SK-N-MC (cell line): ENCODE measurements at places on chromosomes 6 and 20.

DNA sequence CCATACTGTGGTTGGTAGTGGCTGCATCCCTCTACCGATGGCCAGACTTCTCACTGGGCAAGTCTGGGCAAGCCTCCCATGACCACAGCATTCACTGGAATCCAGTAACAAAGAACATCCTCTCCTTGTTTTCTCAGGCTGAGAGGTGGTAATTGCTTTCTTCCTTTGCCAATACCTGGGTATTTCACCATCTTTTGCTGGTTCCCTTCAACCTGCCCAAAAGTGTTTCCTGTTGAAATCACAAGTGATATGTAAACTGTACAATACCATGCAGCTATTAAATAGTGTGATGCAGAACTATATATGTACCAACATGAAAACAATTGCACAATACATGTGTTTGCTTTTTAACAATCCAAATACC, at the start of gene PTCHD4:
Gene PTCHD4 (minus strand): TSS at position 55 of the 364 bp plus-strand sequence. CDS start 42,240 bp downstream, outside the sequence.
- no peak for DNase-seq

- no peak for DNase-seq
Observed at GRCh38 chr6:23031986-23032385, 462.6 kb downstream of the HDGFL1 start.

- no peak for DNase-seq
Observed at GRCh38 chr6:56716229-56716628, 73.5 kb upstream of the DST start.

GRCh38 chr20:53961527-53961926, 108.9 kb downstream of the BCAS1 start:
- no peak for DNase-seq

- DNase-seq, result no peak
Observed at GRCh38 chr20:25544311-25544710, 41.0 kb downstream of the NINL start.

DNA sequence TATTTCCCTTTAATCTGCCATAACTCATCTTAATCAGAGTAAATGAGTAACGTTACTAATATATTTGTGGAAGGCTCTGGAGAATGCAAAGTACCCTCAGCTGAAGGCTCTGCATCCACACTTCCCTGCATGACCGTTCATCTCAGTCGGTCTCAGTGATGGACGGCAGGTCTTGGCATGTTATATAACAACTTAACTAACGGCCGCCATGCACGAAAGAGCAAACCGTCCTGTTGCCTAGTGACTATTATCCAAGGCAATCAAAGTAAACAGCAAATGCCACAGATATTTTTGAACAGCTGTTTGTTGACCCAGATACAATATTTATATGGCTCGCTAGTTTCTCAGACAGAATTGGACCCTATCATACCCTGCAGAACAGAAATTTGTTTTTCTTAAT, 194.9 kb upstream of the SMLR1 start:
- DNase-seq, result no peak

GRCh38 chr20:58399926-58400325, 10.9 kb downstream of the VAPB start:
- DNase-seq, result no peak

- DNase-seq, result no peak
Observed at GRCh38 chr6:17013701-17014100, 88.1 kb upstream of the STMND1 start.

DNA sequence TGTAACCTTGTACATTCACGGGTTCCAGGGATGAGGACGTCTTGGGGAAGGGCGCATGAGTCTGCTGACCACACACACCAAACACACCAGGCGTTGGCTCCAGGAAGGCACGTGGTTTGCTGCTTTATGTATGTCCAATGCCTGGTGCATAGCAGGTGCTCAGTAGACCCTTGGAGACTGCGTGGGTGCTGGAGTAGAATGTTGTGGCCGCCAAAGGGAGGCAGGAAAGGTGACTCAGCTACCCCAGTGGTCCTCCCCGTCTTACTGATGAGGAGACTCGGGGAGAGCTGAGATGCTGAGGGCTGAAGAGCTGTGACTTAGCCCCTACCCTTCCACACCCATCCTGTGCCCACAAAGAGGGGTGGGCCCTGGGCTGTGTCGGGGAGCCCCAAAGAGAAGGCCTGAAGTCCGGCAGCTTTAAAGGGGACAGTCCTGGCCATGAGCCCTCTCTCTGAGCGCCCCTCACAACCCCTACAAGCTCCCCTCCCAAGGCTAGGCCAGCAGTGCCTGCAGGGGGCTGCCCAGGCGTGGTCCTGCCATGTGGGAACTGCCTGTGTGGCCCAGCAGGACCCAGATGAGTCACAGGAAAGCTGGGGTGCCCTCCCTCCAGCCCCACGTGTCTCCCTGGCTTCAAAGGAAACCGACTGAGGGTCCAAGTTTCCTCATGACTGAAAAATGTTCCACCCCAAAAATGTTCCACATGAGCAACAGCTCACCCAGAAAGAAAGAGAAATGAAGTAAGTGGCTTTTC, 28.0 kb upstream of the PTGIS start:
- DNase-seq, result no peak

DNA sequence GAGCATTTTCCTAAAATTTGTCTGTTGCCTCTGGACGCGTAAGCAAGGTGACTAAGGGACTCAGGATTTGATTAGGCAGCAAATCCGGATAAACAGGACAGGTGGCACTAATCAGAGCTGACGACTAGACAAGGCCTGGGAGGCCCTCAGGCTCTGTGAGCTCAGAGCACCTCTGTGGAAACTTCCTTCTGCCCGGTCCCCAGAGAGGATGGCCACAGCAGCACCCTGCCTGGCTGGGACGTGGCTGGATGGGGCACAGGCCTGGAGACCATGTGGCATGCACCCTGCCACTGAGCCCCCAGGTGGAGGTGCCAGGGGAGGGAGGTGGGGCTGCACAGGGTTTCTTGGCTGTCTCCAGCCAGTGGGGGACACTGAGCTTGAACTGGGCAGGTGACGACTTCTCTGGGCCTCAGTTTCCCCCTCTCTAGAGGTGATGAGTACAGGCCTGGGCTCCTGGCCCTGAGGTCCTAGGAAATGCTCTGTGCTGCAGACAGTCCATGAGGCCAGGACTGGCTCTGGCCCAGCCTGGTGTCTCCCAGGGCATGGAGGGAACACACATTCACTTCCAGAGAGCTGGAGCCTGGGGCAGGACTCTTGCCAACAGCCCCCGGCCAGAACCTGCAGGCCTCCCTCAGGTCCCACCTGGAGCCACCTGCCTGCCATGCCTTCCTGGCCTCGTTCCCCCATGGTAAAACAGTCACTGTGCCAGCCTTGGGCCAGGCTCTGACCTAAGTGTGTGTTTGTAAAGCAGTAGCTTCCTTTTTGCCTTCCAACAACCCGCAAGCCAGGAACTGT, 39.6 kb upstream of the STX16 start:
- no peak for DNase-seq

DNA sequence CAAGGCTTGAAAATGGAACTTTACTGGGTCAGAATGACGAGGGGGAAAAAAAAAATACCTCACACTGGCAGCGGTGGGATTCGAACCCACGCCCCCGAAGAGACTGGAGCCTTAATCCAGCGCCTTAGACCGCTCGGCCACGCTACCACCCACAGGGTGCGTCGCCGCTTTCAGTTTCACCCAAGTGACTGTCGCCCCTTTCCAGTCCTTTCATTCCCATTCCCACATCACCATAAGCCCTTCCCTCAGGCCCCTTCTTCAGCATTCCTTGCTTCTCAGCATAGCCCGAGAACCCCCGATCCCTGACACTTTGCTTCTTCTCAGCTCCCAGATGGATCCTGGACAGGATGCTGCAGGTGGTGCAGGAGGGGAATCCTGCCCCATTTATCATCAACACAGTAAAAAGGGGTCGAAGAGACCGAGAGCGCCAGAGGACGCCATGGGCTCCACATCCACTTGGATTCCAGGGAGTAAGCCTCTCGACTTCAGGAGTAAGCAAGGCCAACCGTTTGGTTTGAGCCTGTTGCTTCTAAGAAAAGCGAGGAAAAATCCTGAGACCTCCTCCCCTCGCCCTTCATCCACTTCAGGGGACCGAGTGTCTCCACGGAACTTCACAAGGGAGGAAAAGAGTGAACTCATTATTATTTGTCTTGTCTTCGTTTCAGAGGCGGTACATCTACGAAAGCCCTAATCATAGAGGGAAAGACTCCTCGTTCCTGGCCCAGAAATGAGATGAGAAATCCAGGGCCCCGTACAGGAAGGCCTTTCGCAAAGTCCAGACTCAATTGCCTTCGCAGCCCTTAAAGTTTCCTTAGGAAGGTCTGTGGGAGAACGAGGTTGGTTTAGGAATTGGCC, 20.0 kb upstream of the TRIM27 start:
- DNase-seq, result no peak

- DNase-seq, result no peak
Observed at GRCh38 chr20:35806075-35806474, 34.3 kb downstream of the PHF20 start.

GRCh38 chr6:63997734-63998133, 362.1 kb downstream of the PHF3 start:
- DNase-seq, result no peak

DNA sequence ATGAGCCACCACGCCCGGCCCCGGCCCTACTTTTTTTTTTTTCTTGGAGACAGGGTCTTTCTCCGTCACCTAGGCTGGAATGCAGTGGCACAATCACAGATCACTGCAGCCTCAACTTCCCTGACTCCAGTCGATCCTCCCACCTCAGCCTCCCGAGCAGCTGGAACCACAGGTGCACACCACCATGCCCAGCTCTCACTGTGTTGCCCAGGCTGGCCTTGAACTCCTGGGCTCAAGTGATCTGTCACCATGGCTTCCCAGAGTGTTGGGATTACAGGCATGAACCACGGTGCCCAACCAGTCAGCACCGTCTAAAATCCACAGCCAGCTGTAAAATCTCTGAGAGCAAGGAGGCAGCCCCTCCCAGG, 17.4 kb downstream of the SLC17A9 start:
- DNase-seq, result no peak

DNA sequence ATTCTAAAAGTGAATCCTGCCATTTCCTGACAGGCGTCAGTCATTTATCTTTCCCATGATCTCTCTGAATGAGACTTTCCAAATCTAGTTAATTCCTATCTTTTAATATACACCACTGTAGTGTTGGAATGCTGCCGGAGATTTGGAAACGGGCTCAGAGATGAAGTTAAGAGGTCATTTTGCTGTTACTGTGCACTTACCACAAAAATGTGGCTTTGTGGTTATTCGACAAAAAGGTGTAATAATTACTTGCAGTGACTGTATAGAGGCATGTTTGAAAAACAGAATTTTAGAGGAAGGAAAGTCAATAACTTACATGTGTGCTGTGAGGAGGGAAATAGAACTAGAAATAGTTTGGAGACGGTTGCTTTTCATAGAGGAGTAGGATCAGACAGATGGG, 460.2 kb upstream of the BTBD3 start:
- DNase-seq, result no peak

- no peak for DNase-seq
Observed at GRCh38 chr6:133047706-133048105, 193.5 kb upstream of the EYA4 start.

- no peak for DNase-seq
Observed at GRCh38 chr20:17822039-17822438, 122.3 kb downstream of the BANF2 start.

DNA sequence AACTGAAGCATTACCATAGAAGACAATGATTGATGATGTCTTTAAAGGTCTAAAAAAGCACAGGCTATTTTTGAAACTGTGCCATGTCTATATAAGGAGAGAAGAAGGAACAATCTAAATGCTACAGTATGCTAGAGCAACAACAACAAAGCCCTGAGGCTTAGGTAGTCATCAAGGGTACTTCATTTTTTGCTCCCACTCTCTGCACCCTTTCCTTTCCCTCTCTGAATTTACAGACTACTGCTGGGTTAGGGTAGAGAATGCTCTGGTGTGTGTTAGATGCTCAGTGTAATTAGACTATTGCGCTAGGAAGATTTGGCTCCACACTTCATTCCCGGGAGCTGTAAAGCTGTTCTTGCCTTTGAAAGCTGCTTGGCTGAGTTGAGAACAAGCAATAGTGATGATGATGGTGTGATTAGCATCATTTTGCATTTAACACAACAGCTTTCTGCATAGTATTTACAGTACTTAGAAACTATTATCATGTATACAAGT, 1262.5 kb upstream of the CITED2 start:
- no peak for DNase-seq

GRCh38 chr6:26223650-26224546, 136.7 kb downstream of the HFE start:
- no peak for DNase-seq

GRCh38 chr6:41186031-41186562, 14.9 kb downstream of the TREML2 start:
- no peak for DNase-seq

GRCh38 chr20:63699466-63700198, 3.2 kb downstream of the TNFRSF6B start:
- DNase-seq, result no peak

DNA sequence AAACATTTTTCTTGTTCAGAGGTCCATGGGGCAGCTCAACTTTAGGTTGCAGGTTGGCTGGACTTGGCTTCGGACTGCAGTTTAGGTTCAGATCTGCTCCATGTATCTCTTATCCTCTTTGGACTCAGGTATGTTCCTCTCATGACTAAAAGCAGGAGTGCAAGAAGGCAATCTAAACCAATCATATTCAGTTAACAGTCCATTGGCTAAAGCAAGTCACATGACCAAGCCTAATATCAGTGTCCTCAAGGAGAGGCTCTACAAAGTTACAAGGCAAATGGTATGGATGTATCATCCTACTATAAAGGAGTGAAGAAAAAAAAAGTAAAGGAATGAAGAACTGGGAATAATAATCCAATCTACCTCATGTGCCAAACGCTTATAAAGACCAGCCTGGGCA, 2.5 kb upstream of the ACTR5 start:
- no peak for DNase-seq

- no peak for DNase-seq
Observed at GRCh38 chr6:44058617-44059358, 68.5 kb downstream of the MRPL14 start.

DNA sequence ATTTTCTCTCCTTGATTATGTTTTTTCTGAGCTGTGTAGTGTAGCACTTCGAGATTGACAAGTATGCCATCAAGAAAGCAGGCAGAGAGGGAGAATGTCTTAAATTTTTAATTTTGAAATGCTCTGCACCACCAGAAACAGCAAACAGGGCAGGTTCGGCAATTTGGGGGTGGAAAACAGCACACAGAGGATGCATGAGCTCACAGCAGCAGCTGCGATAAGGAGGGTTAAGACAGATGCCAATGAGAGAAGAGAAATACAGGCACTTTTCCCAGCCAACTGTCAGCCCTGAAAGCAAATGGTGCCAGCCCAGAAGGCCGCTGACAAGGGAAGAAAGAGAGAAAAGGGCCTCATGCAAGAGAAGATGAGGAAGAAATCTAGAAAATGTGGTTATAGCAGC, 15.1 kb upstream of the SNRPB2 start:
- DNase-seq, result no peak

DNA sequence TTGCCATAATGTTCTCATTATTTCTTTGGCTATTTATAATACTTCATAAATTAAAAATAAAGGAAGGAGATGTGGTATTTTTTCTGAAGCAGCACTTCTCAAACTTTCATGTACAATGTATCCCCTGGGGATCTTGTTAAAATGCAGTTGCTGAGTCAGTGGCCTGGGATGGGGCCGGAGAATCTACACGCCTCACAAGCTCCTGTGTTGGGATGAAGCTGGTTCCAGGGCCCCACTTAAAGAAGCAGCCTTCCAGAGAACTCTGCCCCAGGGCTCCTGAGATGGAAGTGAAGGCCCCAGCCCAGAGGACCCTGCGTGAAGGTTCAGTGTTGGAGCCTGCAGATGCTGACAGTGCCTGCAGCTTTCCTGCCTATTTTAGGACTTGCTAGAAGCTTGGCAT, 40.1 kb upstream of the SLC23A2 start:
- peak; percentile 99 for DNase-seq
